ENCODE measurements at places on chromosomes 12 and 14.

- DNase-seq, result no peak
Measured at GRCh38 chr14:54278087-54278486, 118.7 kb upstream of the CDKN3 start.

DNA sequence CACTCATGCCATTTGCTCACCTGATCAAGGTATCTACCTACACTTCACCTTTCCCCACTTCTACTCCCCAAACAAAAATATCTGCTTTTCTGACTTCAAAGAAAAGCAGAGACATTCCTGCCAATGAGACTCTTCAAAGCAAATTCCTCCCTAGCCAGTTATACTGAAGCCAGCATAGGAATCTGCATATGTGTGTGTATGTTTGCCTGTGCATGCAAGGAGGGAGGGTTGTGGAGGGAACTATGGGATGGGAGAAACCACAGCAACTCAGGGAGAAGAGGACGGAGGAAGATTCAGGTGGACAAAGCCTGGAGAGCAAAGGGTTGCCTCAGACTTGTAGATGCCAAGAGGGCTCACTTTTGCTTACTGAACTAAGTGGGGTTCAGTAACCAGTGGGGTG lies 26.4 kb upstream of the VDR start:
- no peak for DNase-seq

- no peak for DNase-seq
Measured at GRCh38 chr14:45359746-45360145, 106.7 kb upstream of the MIS18BP1 start.

GRCh38 chr14:103204852-103205540 lies 81.7 kb downstream of the TNFAIP2 start:
- no peak for DNase-seq

DNA sequence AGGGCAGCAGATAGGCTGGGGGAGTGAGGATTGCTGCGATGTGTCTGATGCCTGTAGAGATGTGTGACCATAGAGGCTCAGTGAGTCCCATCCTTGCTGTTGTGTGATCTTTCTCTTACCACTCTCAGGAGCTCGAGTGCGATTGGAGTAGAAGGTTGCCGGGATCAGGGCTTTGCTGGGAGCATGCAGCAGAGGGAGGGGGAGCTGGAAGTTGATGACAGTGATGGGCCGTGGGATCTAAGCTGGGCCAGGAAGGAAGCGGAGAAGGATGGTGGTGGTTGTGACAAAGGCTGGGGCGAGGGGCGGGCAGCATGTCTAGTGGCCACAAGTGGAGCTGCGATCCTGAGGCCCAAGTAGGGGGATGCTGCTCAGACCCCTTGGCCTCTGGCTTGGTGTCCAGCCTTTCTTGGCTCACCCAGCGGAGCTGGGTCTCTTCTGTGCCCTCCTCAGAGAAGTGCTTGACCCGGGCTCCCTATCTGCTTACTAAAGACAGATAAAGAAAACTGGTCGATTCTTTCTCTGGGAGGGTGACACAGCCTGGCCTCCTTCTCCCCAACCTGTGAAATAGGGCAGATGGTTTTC lies 66.2 kb downstream of the PRMT8 start:
- no peak for DNase-seq

DNA sequence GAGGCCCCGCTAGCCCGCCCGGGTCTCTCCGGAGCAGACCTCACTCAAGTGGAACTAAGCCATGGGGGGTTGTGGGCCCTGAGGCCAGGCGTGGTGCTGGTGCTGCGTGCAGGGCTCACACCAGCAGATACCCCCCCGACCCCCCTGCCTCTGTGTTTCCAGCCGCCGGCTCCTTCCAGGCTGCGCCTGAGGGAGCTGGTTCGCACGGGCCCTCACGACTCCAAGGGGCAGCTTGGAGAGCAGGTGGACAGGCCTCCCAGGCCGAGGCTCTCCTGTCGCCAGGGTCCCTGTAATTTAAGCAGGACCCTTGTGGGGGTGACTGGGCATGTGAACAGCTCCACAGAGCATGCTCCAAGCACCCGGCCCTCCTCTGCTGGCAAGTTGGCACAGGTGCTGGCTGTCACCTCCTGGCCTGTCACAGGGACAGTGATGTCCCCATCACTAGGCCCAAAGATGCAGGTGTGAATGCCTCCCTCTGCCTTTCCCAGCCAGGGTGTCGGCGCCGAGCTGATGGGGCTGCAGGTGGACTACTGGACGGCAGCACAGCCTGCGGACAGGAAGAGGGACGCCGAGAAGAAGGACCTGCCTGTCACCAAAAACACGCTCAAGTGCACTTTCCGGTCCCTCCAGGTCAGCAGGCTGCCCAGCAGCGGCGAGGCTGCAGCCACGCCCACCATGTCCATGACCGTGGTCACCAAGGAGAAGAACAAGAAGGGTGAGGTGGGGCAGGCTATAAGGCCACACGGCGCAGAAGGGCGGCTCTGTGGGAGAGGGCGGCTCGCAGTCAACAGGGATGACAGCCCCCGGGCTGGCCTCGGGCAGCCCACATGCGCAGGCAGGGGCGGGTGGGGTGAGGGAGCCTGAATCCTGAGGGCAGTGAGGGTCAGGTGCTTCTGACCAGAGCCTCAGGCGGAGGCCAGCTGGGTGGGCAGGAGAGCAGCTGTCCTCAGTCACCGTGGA lies 5.9 kb upstream of the TEX22 start:
- DNase-seq, result no peak

DNA sequence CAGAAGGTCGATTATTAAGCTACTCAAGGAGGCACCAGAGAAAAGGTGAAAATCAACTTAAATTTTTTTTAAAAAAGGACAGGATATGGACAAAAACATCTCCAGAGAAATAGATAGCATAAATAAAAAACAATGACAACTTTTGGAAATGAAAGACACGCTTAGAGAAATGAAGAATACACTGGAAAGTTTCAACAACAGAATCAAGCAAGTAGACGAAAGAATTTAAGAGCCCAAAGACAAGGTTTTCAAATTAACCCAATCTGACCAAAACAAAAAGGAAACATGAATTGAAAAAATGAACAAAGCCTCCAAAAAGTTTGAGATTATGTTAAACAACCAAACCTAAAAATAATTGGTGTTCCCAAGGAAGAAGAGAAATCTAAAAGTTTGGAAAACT lies 191.1 kb upstream of the BMP4 start:
- DNase-seq, result no peak

DNA sequence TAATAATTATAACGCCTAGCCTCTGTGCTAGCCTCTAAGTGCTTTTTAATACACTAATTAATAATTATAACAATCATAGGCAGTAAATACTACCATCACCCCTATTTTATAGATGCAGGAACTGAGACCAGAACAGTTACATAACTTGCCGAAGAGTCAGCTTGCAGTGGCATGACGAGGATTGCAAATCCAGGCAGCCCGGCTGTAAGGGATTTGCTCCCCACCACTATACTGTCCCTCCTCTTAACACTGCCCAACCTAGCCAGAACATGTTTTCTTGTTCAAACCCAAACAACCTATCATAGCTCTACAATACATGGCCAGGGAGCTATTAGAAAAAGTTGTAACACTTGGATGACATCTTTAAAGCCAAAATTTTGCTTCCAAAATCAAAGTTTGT lies 33.9 kb upstream of the VASH1 start:
- DNase-seq, result no peak

- no peak for DNase-seq
Measured at GRCh38 chr12:130334399-130334798, 3.3 kb upstream of the PIWIL1 start.

- no peak for DNase-seq
Measured at GRCh38 chr14:77157740-77158139, 16.1 kb upstream of the ZDHHC22 start.

DNA sequence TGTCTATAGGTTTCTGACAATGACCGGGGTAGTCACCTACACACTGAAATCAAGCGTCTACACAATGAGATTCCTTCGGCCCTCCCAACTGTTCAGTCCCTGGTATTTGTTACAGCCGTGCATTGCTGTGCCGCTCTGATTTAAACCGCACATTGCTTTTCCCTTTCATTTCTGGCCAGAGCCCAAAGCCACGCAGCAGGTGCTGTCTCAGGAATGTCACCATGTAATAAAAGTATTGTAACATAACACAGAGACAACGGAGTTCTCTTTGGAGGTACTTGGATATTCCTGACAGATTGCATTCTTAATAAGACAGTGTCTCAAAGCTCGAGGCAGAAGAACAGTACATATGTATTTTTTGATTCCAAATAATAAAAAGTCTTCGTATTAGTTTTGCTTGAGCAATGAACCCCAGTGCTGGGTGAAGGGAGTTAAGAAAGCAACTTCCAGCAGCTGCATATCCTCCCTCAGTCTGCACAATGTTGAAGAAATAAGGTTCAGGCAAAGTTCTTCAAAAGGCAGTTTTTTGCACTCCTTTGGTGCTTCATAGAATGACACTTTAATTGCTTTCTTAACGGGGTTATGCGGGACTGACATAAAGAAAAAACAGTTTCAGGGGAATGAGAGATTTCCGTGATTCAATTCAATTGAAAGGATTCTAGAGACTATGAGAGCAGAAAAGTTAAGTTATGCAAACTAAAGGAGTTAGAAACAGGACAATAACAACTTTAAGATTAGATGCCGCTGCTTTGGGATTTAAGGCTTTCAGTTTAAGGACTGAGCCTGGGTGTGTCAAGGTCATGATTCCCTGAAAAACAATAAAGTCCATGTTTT lies 288.7 kb upstream of the FLRT2 start:
- no peak for DNase-seq

DNA sequence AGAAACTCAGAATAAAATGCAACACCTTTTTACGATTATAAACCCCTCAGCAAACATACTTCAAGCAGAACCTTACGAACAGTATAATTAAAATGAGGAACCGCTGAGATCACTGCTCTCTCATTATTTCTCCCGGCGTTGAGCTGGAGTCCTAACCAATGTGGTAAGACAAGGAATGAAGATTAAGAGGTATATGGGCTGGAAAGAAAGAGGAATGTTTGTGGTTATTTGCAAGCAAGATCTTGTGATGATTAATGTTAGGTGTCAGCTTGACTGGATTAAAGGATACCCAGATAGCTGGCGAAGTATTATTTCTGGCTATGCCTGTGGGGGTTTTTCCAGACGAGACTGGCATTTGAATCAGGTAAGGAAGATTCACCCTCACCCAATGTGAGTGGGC lies 10.3 kb upstream of the ZNF84 start:
- no peak for DNase-seq

- DNase-seq, result no peak
Measured at GRCh38 chr12:109943811-109944210, 43.7 kb downstream of the TCHP start.

DNA sequence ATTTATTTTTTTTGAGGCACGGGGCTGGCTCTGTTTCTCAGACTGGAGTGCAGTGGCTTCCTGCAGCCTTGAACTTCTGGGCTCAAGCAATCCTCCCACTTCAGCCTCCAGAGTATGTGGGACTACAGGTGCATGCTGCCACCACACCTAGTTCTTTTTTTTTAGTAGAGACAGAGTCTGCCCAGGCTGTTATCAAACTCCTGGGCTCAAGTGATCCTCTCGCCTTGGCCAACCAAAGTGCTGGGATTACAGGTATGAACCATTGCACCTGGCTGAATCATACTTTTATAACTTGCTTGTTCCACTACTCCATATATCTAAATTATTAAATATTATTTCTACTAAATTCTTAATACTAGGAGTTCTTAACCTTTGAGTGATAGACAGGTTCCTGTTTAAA lies 111.6 kb downstream of the BTG1 start:
- no peak for DNase-seq

DNA sequence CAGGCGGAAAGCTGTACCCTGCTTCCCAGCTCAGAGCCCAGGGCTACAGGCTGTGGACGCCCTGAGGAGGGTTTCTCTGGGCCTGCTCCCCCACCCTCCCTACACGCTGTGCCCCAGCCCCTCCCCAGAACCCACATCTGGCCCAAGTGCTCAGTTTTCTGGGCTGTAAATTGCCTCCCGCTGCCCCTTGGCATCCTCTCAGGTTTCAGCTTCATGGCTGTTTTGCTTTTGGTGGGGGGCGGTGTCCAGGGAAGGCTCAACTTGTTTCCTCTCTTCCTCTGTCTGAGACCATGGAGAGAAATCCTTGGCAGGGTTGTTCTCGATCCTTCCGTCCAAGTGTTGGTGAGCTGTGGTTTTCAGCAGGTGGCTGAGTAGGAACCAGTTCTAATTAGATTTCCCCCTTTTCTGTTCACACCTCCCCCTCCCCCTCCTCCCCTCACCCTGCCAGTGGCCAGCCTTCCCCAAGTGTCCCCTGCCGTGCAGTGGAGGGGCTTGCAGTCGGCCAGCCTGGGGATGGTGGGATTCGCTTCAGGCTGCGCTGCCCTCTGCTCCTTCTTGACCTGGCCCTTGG lies 61.8 kb downstream of the TSPAN9 start:
- no peak for DNase-seq

- no peak for DNase-seq
Measured at GRCh38 chr12:80041692-80042091, 57.6 kb upstream of the OTOGL start.

GRCh38 chr12:88715673-88716072 lies 135.4 kb upstream of the KITLG start:
- no peak for DNase-seq

DNA sequence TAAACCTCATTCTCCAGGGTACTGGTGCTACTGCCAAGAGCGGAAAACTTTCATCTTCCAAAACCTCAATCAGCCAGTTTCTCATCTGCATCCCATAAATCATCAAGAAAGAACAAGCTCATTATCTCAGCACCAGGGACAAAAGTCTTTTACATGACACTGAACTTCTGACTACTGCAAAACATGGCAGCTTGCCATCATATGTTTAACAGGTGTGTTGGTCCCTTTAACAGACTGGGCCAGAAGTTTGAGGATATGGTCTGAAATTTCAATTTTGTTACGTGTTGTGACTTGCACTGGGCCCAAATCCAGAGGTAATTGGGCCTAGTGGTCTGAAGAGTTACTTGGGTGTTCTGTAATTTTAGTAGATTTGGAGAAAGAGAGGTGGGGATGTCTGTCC lies 305.4 kb upstream of the SEL1L start:
- DNase-seq, result no peak

DNA sequence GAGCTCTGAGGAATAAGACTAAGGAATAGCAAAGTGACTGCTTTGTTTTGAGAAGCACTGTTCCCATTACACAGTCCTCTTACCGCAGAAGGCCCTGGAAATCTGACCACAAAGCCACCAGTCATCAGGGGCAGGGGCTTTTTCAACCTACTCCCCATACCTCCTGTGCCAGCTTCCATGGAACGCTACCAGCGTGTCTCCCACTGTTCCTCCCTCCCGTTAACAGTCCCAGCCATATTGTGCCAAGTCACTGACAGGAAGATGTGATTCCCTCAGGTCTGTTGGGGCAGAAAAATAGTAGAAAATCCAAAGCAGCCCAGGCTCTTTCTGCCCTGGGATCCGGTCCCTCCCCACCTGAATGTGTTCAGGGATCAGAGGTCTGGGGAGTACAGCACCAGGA lies 46.6 kb upstream of the VPS33A start:
- DNase-seq, result no peak

DNA sequence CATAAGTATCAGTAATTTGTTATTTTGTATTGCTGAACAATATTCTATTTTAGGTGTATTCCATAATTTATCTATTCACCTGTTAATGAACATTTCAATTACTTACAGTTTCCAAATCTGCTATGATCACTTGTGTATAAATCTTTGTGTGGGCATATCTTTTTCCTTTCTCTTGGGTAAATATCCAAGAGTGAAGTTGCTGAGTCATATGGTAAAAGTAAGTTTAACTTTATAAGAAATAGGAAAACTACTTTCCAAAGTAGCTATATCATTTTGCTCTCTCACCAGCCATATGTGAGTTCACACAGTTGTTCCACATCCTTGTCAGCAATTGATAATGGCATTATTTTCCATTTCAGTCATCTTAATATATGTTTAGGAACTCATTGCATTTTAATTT lies 66.6 kb upstream of the KITLG start:
- DNase-seq, result no peak

- DNase-seq, result no peak
Measured at GRCh38 chr12:52667509-52667908, 12.7 kb downstream of the KRT1 start.

All from stimulated activated CD4-positive, alpha-beta T cell treated with anti-CD3 and anti-CD28 coated beads, Interleukin-12 subunit alpha, Interleukin-12 subunit beta, amount 100 ng/mL, for 4 hours (primary cell).